ENCODE measurements at places on chromosomes 4 and X. TPM values are rescaled to one million over a fixed set of nuclear protein-coding genes. Genes with fewer than 3 reads are reported as not detected.

Gene RRAGB
- total RNA-seq: 54.9 TPM

Gene KLHL5
- total RNA-seq: 116 TPM

Gene FAM9B
- not detected for total RNA-seq

Gene PAK3
- total RNA-seq: 63.2 TPM

Gene EDNRA
- total RNA-seq: 10.5 TPM

Gene SMIM31
- total RNA-seq: not detected

Gene CT83
- total RNA-seq: not detected

Gene PCDH10
- 29.9 TPM for total RNA-seq

Gene ZNF280C
- 11.5 TPM for total RNA-seq

Gene C4orf46
- 21.8 TPM for total RNA-seq

Gene RAI2
- 3.2 TPM for total RNA-seq

Gene SH3D19
- 17.1 TPM for total RNA-seq

Gene HAND2
- total RNA-seq: not detected

Gene STPG2
- total RNA-seq: 3.6 TPM

Gene GPR34
- 8.4 TPM for total RNA-seq

Gene SULT1B1
- total RNA-seq: 0.64 TPM

Gene LRIT3
- total RNA-seq: 0.36 TPM

Gene OTC
- not detected for total RNA-seq

Gene CCSER1
- 200 TPM for total RNA-seq

Gene BST1
- total RNA-seq: 1.2 TPM

Gene HHIP
- total RNA-seq: 10.6 TPM

Gene RTL3
- total RNA-seq: not detected

Gene GLRA2
- 44.4 TPM for total RNA-seq

Gene PTPN13
- total RNA-seq: 57.8 TPM

Gene FGFBP1
- not detected for total RNA-seq

Gene MRPL1
- total RNA-seq: 30.0 TPM

Gene MED14
- total RNA-seq: 55.6 TPM

Gene SRPX
- total RNA-seq: 5.2 TPM

Gene USP11
- 81.1 TPM for total RNA-seq

Gene SPON2
- 21.9 TPM for total RNA-seq

Gene FAM133A
- 1.7 TPM for total RNA-seq

Gene MMRN1
- 6.2 TPM for total RNA-seq

Gene TMPRSS11A
- not detected for total RNA-seq

Gene AFAP1
- 74.6 TPM for total RNA-seq

Gene FATE1
- total RNA-seq: not detected

Gene GPR143
- 2.2 TPM for total RNA-seq

Gene DNAAF6
- total RNA-seq: 0.18 TPM

Gene STARD8
- total RNA-seq: 3.7 TPM

Gene UGT2B11
- total RNA-seq: not detected

Gene DGAT2L6
- total RNA-seq: not detected

Gene SASH3
- total RNA-seq: 1.8 TPM

Gene COL25A1
- 21.9 TPM for total RNA-seq

Gene SCLT1
- 66.5 TPM for total RNA-seq

Gene TMEM154
- total RNA-seq: 1.5 TPM

Gene RENBP
- 2.6 TPM for total RNA-seq

Gene RBMXL3
- not detected for total RNA-seq

Gene FGF5
- total RNA-seq: 26.1 TPM

Gene CBLL2
- total RNA-seq: not detected

Gene GPRASP2
- total RNA-seq: 47.5 TPM

Gene MAP3K15
- 0.82 TPM for total RNA-seq

Gene MAGIX
- total RNA-seq: 1.4 TPM

Gene HERC5
- 1.00 TPM for total RNA-seq

Gene VSIG4
- total RNA-seq: 16.9 TPM

Gene APLN
- total RNA-seq: 2.0 TPM

Gene CDX4
- total RNA-seq: not detected

Gene ADD1
- 201 TPM for total RNA-seq

Measured in cerebellum (tissue), 4 donors.